ENCODE measurements at places on chromosomes 2 and 18.
A peak's percentile ranks its signal among the peaks of the same experiment; 100 is the strongest.

DNA sequence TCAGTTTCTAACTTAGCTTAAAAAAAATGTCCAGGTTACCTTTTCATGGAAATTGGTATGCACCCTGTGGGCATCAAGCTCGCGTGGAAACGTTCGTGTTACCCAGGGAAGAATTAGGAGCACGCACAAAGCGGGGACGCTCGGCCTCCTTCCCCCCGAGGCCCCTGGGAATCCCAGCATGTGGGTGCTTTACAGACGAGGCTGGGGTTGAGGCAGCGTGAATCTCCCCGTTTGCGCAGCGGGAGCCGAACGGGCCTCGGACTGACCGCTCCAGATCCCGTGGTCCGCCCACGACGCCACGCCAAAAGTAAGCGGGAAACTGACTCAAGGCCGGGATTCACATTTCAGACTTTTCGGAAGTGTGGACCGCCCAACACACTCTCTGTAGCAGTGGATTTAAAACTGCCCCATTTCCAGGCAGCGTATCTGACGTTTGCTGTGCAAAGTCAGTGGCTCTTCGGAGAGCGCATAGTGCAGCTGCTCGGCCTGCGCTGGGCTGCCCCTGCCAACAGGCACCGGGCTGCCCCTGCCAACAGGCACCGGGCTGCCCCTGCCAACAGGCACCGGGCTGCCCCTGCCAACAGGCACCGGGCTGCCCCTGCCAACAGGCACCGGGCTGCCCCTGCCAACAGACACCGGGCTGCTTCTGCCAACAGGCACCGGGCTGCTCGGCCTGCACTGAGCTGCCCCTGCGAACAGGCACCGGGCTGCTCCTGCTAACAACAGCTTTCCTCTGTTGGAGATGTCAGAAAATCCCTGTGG is 49.7 kb downstream of the SH3YL1 start:
- peaks cover 6% of the 10 kb centered on the region for H3K4me1 ChIP-seq
- no peak overlapping the region for H3K4me3 ChIP-seq
- peak; percentile 3 for DNase-seq
- H3K36me3 ChIP-seq: peaks cover 4% of the 10 kb centered on the region
- peaks cover 2% of the 10 kb centered on the region for H3K27me3 ChIP-seq

DNA sequence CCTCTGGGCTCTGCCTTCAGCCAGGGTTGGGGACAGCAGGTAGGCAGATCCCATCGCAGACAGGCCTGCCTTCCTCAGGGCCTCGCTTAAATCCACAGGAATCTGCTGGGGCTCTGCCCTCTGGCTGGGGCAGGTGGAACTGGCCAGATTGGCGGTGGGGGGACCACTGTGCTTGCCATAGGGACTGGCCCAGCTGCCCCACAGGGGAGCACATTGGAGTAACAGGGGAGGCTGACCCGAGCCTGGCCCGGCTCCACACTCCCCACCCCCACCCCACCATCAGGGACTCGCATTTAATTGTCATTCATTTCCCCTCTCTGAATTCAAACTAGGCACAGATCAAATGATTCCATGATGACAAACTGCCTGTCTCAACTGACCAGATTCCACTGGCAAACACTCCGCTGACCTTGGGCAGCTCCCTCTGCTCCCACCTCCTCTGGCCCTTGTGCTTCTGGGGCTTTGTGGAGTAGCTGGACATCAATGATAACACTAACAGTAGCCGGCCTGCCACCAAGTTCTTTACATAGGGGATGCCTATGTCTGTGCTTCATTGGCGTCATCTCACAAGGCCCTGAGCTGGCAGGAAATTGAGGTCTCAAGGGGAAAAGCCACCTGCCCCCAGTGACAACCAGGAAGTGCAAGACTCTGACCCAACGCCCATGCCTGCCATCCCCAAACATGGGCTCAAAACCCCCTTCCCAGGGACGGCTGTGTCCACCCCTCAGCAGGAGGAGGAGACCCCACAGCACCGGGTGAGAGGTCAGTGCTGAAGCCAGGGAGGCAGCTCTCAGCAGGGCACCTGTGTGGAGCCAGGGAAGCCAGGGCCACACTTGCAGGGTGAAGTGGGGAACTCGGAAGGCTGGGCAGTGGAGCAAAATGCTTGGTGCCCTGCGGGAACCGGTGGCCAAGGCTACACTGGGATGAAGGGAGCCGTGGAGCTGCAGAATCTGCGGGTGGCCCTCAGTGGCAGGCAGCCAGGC is 2.1 kb upstream of the B3GNT7 start:
- DNase-seq: no peak
- H3K36me3 ChIP-seq: peaks cover 17% of the 10 kb centered on the region
- H3K4me3 ChIP-seq: no peak overlapping the region
- H3K27me3 ChIP-seq: peaks cover 27% of the 10 kb centered on the region
- H3K27ac ChIP-seq: no peak overlapping the region
- H3K4me1 ChIP-seq: peaks cover 60% of the 10 kb centered on the region

DNA sequence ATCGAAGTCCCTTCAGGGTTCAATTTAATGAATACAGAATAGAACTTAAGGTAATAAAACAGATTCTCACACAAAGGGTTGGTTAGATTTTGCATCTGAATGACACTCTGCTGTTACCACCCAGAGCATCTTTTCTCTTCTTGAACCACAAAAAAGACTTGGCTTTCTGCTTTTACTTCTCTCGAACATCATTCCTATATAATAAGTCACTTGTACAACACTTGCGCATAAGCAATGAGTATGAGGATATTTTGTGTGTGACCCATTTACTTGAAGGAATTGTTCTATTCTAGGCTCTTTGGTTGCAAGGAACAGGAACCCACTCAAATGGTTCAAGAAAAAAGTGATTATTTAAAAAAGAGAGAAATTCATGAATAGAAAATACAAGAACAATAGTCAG is 126.2 kb downstream of the NUP35 start:
- H3K27me3 ChIP-seq: no peaks in the 10 kb centered on the region
- H3K4me3 ChIP-seq: no peak overlapping the region
- no peak for DNase-seq
- no peak overlapping the region for H3K27ac ChIP-seq

DNA sequence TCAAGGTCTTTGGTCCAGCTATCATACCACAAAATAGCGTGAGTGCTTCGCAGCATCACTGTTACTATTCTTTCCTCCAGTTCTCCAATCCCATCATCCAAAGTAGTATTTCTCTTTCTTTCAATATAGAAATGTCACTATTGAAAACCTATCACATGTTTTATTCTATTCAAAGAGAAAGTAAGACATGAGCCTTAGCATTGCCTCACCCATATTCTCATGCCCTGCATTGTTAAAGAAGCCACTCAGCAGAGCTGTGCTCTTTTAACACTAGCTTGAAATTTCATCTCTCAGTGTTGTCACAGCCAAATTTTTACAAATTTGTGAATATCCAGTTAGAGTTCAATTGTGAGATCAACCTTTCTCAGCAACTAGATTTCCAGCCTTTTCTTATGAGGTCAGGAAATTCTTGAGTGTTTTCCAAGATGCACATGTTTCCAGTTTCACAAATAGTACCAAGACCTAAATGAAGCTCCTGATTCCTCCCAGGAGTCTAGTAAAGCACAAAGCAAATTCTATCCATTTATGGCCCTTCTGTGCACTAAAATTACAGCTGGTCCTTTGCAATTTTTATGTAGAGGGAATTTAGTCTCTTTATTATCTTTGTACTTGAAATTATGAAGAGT is 343.7 kb downstream of the SPAG16 start:
- H3K36me3 ChIP-seq: no peaks in the 10 kb centered on the region
- DNase-seq: no peak
- no peaks in the 10 kb centered on the region for H3K27me3 ChIP-seq
- H3K4me1 ChIP-seq: no peaks in the 10 kb centered on the region

GRCh38 chr2:68992933-68993332 is 18.5 kb downstream of the GKN1 start:
- H3K4me1 ChIP-seq: peaks cover 6% of the 10 kb centered on the region
- no peak for DNase-seq
- H3K27me3 ChIP-seq: no peaks in the 10 kb centered on the region
- no peak overlapping the region for H3K4me3 ChIP-seq
- H3K36me3 ChIP-seq: no peaks in the 10 kb centered on the region
- no peak overlapping the region for H3K27ac ChIP-seq

GRCh38 chr2:135451966-135452365 is 79.1 kb downstream of the ZRANB3 start:
- H3K4me3 ChIP-seq: no peak overlapping the region
- no peaks in the 10 kb centered on the region for H3K27me3 ChIP-seq
- no peak for DNase-seq
- no peak overlapping the region for H3K27ac ChIP-seq

GRCh38 chr2:98944775-98945174 is 8.8 kb upstream of the CRACDL start:
- H3K27me3 ChIP-seq: no peaks in the 10 kb centered on the region
- no peaks in the 10 kb centered on the region for H3K36me3 ChIP-seq

GRCh38 chr2:58131191-58132011 is 84.8 kb downstream of the VRK2 start:
- H3K27ac ChIP-seq: no peak overlapping the region
- H3K4me3 ChIP-seq: no peak overlapping the region
- H3K36me3 ChIP-seq: no peaks in the 10 kb centered on the region

- no peak for DNase-seq
- no peaks in the 10 kb centered on the region for H3K27me3 ChIP-seq
- no peaks in the 10 kb centered on the region for H3K36me3 ChIP-seq
- no peaks in the 10 kb centered on the region for H3K4me1 ChIP-seq
Observed at GRCh38 chr2:28155627-28156026, 237.0 kb upstream of the FOSL2 start.

All from spinal cord (tissue), 10 donors.